ENCODE measurements at places on chromosomes 2 and 18. TPM values are rescaled to one million over a fixed set of nuclear protein-coding genes. Genes with fewer than 3 reads are reported as not detected.

FABP1 gene
- not detected for total RNA-seq

ALK gene
- total RNA-seq = 4.8 TPM

KCNG2 gene
- 0.84 TPM for total RNA-seq

IL37 gene
- not detected for total RNA-seq

ELAC1 gene
- total RNA-seq = 7.1 TPM

DNA sequence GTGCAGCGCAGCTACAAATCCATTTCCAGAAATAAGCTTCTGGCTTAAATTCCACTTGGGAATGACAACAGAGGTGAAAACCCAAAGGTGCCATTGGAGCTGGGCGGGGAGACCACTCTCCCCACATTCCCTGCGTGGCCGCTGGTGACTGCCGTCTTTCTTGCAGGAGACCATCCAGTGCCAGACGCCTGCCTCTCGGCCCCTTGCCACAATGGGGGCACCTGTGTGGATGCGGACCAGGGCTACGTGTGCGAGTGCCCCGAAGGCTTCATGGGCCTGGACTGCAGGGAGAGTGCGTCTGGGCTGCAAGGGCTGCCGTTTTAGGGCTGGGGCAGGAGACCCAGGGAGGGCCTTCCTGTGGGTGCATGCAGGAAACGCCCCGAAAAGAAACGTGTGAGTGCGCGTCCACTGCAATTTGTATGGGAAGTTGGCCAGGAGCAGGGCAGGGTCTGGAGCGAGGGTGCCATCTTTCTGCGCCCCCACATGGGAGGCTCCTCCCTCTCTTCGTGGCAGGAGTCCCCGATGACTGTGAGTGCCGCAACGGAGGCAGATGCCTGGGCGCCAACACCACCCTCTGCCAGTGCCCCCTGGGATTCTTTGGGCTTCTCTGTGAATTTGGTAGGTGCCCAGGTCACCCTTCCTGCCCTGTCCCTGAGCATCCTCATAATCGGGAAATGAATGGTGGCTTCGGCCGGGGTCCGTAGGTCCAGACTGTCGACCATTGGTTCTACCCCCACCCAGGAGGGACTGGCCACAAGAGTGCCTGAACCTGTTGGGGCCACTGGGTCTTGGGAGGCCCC is 49.9 kb downstream of the SNED1 start:
- H3K4me1 ChIP-seq = no peaks in the 10 kb centered on the region
- H3K36me3 ChIP-seq = no peaks in the 10 kb centered on the region
- no peak overlapping the region for H3K27ac ChIP-seq
- peak; percentile 11 for DNase-seq

GRCh38 chr2:168314236-168314635 is 66.8 kb upstream of the STK39 start:
- no peaks in the 10 kb centered on the region for H3K36me3 ChIP-seq
- no peak overlapping the region for H3K27ac ChIP-seq
- H3K4me1 ChIP-seq = no peaks in the 10 kb centered on the region
- no peak for DNase-seq
- no peak overlapping the region for H3K4me3 ChIP-seq
- H3K27me3 ChIP-seq = no peaks in the 10 kb centered on the region

- DNase-seq = no peak
Observed at GRCh38 chr18:8081267-8081666, 514.2 kb downstream of the PTPRM start.

DNA sequence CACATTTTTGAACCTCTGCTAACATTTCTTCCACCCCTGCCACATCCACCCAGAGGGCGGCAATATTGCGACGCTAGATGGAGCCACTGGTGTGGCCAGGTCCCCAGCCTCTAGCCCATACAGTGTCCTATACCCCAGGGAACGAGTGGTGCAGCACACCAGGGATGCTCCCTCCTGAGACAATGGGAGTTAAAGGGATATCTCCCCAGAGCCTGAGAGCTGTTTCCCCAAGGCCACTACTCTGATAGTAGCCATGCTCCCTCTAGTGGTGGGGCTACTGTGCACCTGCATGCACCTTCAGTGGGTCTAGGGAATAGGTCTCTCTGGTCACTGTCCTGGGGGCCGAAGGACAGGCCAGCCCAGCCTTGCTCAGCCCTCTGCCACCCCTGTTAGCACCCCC is 336.4 kb upstream of the FSHR start:
- DNase-seq = no peak
- no peaks in the 10 kb centered on the region for H3K27me3 ChIP-seq
- H3K4me1 ChIP-seq = no peaks in the 10 kb centered on the region
- no peak overlapping the region for H3K27ac ChIP-seq
- no peaks in the 10 kb centered on the region for H3K36me3 ChIP-seq

GRCh38 chr2:48461721-48462120 is 68.2 kb upstream of the STON1 start:
- no peaks in the 10 kb centered on the region for H3K27me3 ChIP-seq
- H3K27ac ChIP-seq = no peak overlapping the region
- DNase-seq = no peak
- no peak overlapping the region for H3K4me3 ChIP-seq

GRCh38 chr18:34611904-34612303 is 98.2 kb upstream of the DTNA start:
- H3K4me3 ChIP-seq = no peak overlapping the region
- H3K4me1 ChIP-seq = no peaks in the 10 kb centered on the region
- H3K27me3 ChIP-seq = no peaks in the 10 kb centered on the region
- no peak overlapping the region for H3K27ac ChIP-seq
- no peak for DNase-seq
- H3K36me3 ChIP-seq = no peaks in the 10 kb centered on the region
